Forelimb muscle (tissue), 1 donor: ENCODE measurements at places on chromosomes 2 and 18.

- DNase-seq = no peak
Measured at GRCh38 chr2:26189123-26189522, 16.2 kb downstream of the GAREM2 start.

GRCh38 chr2:212619954-212620353 is 81.4 kb upstream of the ERBB4 start:
- DNase-seq = no peak

DNA sequence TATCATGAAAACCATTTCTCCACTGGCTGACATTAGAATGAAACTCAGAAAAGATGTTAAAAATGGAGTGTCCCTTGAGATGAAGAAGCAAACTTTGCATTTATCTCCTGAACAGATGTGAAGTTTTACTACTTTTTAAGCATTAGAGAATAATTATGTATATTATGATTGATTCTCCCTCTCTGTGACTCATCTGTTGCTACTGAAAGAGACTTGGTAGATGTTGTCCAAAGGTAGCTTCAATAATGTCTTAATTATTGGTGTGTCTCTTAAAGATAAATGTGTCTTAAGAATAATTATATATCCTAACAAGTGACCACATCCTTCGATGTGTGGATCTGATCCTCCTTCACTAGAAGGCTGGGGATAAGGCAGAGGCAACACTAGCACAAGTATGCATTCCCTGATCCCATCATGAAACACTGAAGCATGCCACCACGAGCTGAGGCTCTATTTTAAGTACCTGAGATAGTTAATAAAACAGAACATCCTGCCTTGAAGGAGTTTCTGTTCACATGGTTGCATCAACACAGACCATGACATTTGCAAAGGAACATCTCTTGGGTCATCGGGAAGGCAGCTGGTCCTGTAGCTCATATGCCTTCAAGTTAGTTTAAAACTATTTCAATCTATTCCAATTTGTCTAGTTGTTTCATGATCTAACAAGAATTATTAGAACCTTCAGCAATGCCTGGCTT is 15.5 kb downstream of the RND3 start:
- DNase-seq = no peak

DNA sequence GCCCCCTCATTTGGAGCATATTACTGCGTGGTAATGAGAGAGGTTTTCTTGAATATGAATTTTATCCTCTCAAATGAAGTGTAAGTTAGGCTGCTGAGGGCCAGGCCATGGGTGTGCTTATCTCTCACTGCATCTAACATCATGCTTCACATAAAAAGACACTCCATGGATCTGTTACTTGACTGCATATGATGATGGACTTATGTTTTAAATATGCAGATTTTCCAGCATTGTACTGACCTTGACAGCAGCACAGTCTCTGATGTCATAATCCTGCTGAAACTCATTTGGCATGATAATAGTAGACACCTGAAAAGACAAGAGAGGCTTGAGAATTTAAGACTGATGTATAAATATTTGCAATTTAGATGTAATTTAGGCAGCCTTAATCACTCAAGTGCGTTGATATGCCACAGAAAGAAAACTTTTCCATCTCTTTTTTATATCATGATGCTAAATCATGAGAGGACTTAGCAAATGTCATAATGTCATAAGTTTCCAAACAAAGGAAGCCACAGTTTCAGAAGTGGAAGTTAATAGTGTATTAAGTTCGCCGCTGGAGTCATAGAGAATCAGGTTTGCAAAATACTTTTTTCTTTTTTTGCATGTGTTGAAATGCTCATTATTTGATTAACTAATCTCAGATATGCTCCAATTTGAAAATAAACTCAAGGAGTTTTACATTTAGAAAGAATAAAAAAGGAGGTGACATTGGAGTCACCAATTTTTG is 62.7 kb upstream of the CD302 start:
- DNase-seq = no peak

DNA sequence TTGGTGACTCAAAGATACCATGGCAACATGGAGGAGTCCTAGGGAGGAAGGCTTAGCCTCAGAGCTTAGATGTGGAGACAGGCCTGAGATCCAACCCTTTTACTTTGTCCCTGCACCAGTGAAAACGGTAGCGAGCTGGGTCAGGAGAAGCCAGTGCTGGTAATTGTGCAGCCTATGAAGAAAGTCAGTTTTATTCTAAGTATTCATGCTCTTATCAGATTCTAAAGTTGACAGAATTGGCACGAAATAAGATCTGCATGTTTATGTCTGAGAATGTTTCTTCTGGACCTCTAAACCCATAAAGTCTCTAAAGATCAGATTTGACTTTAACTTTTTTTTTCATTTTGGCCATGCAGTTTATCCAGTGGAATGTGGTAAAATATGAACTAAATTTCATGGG is 93.8 kb downstream of the SCG2 start:
- no peak for DNase-seq

GRCh38 chr2:183070942-183071844 is 7.4 kb upstream of the DUSP19 start:
- no peak for DNase-seq

GRCh38 chr2:96203130-96204028 is 5.2 kb downstream of the STARD7 start:
- no peak for DNase-seq

GRCh38 chr2:62452701-62453454 is 53.1 kb downstream of the TMEM17 start:
- DNase-seq = no peak

DNA sequence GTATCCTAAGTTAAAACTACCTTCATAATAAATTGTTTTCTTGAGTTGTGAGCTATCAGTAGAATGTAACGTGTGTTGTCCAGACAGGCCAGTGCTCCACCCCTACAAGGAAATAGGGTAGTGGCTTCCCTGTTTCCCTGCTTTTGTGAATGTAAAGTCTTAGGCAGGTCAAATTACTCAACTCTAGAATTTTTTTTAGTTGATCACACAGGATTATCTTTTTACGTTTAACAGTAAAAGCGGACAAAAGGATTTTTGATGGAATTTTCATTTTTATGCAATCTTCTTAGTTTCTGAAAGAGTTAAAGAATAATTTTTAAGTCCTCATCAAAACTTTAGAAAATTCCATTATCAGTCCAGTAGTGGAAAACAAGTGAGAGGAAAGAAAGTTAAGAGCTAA is 38.2 kb downstream of the GPD2 start:
- DNase-seq = no peak

- no peak for DNase-seq
Measured at GRCh38 chr2:224382973-224383555, 18.8 kb downstream of the FAM124B start.

DNA sequence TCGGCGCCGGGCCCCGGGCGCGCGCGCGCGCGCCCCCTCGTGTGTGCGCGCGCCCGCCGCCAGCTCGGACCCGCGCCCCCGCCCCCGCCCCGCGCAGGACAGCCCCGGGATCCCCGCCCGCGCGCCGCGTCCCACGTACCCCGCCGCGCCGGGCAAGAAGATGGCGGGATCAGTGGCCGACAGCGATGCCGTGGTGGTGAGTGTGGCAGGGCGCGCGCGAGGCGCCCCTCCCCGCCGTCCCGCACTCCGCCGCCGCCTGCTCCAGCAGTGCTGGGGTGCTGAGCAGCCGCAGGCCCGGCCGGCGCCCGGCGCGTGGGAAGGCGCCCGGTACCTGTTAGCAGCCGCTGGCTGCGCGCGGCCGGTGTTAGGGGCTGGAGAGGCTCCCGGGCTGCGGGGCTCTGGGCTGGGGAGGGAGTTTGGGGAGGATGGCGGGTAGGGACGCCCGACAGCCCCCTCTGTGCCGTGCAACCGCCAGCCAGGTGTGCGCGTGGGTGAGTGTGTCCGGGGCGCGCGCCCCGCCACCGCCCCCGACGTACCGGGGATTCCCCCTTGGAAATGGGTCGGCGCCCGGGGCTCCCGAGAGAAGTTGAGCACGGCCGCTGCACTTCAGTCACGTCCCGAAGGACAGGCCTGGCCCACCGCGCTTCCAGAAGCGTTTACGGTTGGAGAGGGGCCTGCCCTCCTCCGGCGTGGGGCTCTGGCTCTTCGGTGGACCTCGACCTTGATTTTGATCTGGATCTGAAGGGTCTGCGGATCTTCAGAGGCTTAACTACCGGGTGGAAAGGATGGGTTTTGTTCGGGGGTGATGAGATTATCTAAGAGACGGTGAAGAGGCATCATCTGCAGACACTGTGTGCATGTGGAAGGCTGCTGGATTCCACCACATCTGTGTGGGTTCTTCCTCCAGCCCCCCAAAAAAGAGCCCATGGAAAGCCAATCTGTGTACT is 697 bp downstream of the LGALSL start:
- DNase-seq = no peak

GRCh38 chr2:29246383-29247300 is 131.4 kb downstream of the CLIP4 start:
- DNase-seq = no peak

GRCh38 chr18:13594551-13594950 is 131.8 kb downstream of the FAM210A start:
- no peak for DNase-seq

DNA sequence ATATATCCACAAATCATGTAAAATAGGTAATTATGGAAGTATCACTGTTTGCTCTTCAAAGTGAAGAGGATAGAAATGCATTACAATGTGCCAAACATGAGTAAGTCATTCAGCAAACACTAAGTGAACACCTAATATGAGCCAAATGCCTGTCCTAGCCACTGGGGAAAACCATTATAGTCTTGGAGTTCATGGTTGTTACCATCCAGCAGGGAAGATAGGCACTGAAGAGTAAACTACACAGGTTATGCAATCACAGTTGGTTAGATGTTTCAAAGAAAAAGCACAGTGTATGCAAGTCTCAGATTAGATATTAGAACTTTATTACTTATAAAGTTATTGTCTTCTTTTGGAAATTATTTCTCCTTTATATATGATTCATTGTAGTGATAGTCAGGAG is 3.9 kb upstream of the SERPINB2 start:
- DNase-seq = no peak

DNA sequence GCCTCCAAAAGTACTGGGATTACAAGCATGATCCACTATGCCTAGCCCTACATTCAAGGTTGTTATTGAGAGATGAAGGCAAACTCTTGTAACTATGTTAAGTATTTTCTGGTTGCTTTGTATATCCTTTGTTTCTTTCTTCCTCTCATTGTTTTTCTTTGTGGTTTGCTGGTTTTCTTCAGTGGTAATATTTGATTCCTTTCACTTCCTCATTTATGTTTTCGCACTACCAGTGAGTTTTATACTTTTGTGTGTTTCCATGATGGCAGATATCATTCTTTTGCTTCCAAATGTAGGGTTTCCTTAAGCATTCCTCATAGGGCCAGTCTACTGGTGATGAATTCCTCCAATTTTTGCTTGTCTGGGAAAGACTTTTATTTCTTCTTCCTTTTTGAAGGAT is 90.2 kb downstream of the NCK2 start:
- no peak for DNase-seq

GRCh38 chr18:76410660-76411417 is 84.2 kb downstream of the ZNF516 start:
- DNase-seq = no peak

DNA sequence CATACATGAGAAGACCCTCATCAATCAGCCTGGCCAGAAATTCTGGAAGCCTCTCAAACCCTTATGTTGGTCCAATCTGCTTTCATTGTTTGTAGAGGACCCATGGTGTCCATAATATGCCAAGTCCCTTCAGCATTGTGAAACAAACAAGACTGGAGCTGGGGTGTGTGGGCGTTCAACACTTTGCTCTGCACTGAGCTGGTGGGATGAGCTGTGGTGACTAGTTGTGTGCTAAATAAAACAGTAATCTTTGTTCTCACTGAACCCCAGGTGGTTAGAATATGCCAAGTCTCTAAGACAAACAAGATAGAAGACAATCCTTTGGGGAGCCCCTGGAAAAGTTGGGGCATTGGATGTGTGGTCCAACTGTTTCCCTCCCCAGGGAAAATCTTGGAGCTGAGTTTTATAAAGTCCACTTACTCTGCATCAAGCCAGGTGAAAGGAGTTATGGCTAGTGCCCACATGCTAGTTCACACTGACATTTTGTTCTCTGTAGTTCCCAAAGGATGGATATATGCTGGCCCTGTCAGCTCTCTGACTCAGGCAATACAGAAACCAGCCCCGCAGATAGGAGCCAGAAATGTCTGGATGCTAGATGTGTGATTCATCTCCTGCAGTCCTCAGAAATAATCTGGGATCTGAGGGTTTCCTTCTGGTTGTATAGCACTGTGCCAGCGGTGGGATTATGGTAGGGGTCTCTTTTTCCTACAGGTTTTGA is 260.2 kb downstream of the TMX3 start:
- DNase-seq = no peak
